Stimulated activated CD8-positive, alpha-beta memory T cell treated with anti-CD3 and anti-CD28 coated beads, Interleukin-2, amount 100 ng/mL, for 1 hour (primary cell): ENCODE measurements at places on chromosomes 2 and 18.

GRCh38 chr2:113846429-113846828 lies 43.5 kb upstream of the ACTR3 start:
- DNase-seq, result no peak

DNA sequence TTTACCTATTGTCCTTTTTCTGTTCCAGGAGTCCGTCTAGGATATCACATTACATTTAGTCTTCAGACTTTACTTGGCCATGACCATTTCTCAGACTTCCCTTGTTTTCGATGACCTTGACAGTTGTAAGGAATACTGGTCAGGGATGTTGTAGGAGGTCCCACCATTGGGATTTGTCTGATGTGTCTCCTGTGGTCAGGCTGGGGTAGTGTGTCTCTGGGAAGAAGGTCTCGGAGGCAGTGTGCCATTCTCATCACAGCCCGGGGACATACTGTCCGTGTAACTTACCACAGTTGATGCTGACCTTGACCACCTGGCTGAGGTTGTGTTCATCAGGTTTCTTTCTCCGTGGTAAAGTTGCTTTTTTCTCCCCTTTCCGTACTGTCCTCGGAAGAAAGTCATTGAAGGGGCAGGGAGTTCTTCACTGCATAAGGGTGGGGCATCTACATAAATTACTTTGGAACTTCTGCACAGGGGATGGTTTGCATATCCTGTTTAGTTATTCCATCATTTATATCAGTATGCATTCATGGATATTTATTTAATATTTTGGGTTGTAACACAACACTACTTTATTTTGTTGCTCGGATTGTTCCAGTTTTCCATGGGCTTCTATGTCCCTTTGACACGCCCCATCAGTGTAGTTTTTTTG lies 41.2 kb downstream of the ZNF532 start:
- no peak for DNase-seq

DNA sequence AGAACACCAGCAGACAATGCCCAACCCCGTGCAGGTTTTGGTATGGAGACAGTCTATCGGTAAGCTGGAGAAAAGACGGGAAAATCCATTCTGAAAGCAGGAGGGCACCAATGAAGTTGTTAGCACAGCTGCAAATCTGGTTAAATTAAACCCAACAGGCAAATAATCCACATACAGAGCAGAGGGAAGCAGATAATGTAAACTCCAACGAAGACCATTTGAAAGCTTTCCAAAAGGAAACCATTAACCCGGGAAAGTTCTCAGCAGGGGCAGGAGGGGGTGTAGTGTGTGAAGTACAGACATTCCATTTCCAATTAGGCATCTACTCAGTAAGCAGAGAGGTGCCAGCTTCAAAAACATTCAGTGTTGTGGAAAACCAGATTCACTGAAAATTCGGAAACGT lies 10.3 kb downstream of the EDAR start:
- DNase-seq, result no peak

DNA sequence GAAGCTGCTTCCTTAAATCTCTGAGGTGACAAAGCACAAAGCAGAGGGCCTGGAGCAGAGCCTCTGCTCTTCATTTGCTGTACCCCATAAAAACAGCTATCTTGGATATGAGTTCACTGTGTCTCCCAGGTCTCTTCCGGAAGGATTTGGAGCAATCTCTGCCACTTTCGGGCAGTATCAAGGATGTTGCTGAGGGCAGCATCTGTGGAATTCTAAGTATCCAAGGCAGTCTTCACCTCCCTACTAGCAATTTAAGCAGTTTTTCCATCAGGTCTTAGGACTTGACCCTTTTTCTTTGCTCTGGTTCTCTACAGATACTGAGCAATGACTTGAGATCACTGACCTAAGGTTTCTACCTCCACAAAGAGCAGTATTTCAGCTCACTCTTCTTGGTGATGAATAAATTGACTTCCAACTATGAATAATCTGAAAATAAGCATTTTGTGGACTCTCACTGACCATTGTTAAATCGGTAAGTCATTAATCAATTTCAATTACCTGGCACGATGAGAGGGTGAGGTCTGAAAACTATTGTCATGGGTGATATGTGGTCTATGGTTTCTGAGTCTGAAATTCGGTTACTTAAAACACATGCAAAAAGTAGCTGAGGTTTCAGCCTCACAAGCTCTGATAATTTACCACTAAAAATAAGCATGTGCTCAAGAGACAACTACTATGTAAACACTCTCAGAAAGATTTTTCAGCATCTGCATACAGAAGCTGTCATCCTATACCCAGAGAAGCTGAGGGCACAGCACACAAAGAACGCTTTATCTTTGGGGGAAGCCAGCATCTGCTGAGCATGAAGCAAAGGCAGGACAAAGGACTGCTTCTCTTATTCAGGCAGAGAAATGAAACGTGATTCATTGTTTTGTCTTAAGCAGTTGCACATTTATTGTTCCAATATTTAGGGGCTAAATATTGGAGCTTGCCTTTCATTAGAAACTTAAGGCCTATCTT lies 32.1 kb upstream of the SPATS2L start:
- DNase-seq, result no peak

DNA sequence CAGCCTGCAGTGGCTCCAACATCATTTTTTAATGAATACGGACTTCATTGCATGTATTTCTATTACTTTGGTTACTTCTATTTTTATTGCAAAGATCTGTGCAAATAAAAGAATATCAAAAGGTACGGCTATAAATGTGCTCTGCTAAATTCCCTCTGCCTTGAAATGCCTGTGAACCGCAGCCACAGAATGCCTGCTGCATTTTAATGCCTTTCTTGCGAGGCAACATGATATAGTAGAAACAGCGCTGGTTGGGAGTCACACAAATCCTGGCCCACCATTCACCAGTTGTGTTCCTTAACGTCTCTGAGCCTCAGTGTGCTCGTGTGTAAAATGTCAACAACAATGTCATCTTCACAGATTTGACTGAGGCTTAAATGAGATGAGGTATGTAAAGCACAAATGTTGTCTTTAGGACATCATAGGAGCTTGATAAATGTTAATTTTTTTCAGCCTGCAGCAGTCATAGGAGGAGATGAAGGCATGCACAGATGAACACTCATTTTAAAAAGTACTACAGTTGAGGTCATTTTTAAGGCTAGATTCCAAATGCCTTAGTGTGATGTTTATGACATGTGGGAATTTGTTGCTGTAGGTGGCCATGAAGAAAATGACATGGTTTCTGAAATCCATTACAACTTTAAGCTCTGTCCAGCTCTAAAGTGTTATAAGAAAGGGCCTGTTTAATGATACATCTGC lies 187.6 kb upstream of the NRP2 start:
- no peak for DNase-seq

DNA sequence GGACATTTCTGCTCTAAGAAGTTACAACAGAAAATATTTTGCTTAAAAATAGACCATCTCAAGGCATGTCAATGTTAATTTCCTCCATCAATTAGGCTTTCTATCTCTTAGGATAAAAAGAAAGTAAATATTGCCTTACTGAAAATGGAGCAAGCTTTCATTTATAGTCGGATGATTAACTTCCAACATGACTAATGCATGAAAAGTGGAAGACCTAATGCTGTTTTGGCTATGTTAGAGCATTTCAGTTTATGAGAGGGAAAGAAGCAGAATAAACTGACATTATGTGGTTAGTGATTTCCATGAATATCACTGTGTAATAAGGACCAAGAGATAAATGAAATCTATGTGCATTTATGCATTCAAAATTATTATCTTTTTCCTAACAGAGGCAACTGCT lies 475.2 kb upstream of the UBE2E3 start:
- DNase-seq, result no peak

- DNase-seq, result no peak
Observed at GRCh38 chr2:128631698-128632500, 313.2 kb upstream of the HS6ST1 start.
